SJSA1 (cell line): ENCODE measurements at places on chromosomes 3 and 15.

- no peak for DNase-seq
Measured at GRCh38 chr3:108511490-108511889, 1.1 kb upstream of the MYH15 start.

- no peak for DNase-seq
Measured at GRCh38 chr15:25773248-25773647, 89.9 kb downstream of the ATP10A start.

DNA sequence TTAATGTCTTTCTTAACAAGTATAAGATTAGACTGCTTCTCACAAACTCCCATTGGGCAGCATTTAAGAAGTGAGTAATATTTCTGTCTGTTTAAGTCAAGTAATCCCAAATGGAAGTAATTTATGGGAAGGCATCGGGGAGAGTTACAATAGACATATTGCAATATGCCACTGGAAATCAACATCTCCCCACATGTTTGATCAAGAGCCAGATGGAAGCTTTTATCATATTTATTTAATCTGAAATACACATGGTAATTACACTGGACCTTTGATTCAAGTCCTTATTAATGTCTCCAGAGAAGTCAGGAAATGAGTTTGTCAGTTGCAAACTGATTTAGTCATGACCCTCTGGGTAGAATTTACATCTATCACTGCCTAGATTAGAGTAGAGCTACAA is 943.8 kb downstream of the VGLL3 start:
- DNase-seq = no peak

GRCh38 chr3:28039829-28040228 is 201.6 kb upstream of the CMC1 start:
- no peak for DNase-seq

DNA sequence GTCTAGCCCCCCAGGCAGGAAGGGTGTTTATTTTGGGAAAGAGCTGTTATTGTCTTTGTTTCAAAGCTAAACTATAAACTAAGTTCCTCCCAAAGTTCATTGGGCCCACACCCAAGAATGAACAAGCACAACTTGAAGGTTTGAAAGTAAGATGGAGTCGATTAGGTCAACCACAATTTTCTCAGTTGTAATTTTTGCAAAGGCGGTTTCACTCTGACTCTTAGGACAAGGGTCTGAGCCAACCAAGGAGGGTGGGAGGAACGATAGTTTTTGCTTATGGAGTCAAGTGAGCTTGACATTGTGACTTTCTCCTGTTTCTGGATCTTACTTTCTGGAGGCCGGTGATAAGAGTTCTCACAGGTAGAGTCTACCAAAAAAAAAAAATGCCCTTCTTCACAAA is 5.8 kb upstream of the ZNF770 start:
- DNase-seq = no peak

DNA sequence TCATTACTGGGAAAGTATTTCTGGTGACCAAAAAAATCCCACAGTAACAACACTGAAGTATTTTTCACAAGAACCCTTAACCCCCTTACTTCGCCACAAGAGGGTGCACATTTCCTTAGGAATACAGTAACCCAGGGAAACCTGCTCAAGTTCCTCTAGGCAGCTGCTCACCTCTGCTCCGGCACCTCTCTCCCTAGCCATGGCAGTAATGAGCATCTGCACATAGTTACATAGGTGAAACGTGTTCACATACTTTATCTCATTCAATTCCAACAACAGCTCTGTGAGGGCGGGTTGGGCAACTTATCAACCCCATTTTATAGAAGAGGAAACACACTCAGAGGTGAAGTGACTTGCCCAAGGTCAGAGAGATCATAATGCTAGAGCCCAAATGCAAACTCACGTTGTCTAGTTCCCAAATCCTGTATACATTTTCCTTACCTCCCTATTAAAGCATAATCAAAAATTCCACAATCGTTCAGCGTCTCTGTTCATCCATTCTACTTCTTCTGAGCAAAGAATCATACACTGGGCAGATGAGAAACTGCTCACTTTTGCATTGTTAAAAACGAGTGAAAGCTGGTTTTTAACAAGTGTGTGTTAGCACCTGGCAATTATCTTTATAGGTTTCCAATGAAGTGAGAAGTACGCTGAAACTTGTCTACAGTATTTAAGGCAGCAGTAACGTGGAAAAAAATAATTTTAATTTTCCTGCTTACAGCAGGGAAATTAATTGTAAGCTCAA is 90.7 kb downstream of the IGF2BP2 start:
- peak; percentile 58 for DNase-seq

DNA sequence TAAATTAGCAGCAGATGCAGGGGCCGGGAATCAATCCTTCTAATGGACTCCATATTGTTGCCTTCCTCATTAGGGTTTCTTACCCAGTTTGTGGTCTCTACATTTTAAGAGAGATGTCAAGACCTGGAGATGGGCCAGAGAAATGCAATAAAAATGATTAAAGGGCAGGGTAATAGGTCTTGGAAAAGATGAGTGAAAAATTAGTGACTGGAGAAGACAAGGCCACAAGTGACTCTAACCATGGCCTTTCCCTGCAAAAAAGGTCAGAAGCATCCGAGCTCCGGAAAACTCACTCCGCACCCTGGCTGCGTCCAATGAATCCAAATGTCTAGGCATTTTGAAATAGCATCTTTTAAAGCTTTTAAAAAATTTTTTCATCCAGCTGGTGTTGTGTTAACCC is 152.8 kb downstream of the ARRDC4 start:
- DNase-seq = no peak

- no peak for DNase-seq
Measured at GRCh38 chr3:185532901-185533300, 19.5 kb downstream of the LIPH start.

DNA sequence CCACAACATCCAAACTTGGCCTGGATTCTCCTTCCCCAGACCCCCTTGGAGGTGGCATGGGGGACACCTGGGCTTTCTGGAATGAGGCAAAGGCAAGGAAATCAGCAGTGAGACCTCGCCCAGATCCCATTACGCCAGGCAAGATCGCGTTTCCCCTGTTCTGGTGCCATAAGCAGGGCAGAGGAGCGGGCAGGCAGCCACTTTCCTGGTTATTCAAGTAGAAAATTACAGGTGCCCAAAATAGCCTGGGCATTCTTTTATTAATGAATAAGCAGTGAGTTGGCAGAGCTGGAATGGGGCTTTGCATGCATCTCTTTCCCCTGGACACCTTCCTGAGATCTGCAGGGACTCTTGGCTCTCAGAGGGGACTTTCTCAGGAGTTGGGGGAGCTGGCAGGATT is 31.5 kb upstream of the FAM107A start:
- no peak for DNase-seq

DNA sequence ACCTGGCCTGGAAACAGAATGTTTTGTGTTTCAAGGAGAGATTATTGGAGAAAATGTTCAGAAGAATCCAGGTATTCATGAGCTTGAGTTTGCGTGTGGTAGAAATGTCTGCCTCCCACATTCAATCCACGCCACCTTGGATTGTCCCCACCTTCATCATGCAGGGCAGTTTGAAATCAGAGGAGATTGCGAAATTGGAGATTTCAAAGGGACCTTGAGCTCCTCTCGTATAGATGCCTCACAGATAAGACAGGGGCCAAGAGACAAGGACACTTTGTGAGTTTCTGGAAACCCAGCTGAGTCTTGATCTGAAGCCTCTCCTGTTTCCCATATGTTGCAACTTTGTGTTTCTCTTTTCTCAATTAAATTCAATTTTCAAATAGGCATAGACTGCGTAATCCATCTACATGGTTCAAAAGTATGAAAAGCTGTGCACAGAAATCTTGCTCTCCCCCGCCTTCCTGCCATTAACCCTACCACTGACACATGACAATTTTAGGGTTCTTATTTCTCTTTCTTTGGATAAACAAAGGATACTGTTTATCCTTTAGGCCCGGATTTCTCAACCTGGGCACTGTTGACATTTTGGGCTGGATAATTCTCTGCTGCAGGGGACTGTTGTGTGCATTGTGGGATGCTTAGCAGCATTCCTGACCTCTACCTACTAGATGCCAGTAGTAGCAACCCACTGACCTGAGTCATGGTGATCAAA is 53.8 kb downstream of the CMTM8 start:
- no peak for DNase-seq

- DNase-seq = no peak
Measured at GRCh38 chr15:89364741-89365450, 30.3 kb upstream of the POLG start.

DNA sequence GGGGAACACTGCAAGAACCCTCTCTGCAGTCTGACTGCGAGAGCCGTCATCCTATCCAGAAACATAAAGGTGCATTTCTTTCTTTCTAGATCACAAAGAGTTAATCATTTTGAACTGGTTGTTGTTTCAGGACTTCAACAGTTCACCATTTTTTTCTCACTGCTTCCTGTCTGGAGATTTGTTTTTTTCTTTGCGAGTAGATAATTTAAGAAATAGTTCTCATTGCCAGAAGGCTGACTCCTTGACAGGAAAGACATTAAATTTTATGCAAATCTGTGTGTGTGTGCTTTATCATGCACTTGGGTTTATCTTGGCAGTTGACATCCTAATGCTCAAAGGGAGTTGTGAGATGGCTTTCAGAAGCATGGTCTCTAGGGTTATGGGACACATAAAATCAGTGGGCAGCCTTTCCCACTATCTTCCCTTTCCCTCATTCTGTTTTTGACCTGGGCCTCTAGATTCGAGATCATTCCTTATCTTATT is 123.5 kb upstream of the TBL1XR1 start:
- DNase-seq = no peak

DNA sequence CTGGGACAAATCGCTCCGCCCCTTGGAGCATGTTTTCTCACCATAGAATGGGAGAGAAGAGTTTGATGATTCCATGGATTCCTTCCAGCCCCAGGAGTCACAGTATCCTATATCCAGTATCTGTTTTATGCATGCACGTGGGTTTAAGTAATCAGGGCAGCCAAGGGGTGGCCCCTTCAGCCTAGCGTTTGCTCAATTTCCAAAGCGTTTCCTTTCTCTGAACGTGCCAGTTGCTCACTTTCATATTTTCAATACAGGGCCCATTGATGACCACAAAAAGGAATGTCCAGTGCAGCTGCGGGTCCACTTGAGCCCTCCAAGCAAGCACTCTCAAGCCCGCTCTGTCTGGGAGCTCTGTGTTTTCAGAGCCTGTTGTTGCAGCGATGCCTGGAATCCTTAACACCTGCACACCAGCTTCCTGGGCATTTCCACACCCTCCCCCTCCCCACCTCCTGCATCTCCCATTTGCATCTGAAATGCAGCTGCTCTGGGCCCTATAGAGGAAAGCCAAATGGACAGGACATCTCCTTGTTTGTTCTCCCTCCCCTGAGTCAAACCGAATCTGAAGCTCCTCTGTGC is 164.3 kb upstream of the LPP start:
- no peak for DNase-seq

DNA sequence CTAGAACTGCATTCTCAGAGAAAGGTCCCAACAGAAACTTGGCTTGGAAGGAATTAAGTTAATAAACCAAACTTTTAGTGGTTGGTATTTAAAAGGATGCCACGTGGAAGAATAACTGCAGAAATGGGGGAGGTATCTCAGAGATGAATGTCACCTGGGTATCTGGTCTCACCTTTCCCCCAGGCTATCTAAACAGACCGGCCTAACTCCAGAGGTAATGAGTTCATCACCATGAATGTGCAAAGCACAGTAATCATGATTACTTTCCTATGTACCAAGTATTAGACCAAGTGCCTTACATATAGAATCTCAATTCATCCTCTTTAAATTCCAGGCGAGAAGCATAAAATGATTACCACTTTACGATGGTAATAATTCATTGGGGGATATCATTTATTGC is 80.8 kb downstream of the FBN1 start:
- DNase-seq = no peak

- no peak for DNase-seq
Measured at GRCh38 chr15:34794590-34795206, 651 bp downstream of the ACTC1 start.

DNA sequence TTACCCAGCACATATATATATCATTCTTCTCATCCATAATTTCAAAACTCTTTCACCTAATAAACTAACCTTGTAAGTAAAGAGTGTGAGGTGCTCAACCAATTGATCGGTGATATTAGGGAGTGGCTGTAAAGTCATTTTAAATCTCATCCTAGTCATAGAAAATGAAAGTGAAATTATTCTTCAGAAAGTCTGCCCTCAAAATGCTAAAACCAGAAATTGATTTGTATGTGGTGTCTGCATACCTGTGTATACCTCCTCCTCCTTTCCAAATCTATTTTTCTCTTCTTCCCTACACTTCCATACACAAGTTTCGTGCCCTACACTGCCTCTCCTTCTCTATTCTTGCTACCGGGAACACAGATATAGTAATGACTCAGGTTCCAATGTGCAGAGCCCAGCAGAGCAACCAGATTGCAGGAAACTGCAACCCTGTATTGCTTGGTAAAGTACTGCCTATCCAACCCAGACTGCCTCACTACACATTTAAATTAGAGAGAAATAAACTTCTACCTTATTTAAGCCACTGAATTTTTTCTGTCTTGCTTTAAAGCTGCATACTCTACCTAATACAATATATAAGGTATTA is 7.4 kb upstream of the TBC1D5 start:
- no peak for DNase-seq

DNA sequence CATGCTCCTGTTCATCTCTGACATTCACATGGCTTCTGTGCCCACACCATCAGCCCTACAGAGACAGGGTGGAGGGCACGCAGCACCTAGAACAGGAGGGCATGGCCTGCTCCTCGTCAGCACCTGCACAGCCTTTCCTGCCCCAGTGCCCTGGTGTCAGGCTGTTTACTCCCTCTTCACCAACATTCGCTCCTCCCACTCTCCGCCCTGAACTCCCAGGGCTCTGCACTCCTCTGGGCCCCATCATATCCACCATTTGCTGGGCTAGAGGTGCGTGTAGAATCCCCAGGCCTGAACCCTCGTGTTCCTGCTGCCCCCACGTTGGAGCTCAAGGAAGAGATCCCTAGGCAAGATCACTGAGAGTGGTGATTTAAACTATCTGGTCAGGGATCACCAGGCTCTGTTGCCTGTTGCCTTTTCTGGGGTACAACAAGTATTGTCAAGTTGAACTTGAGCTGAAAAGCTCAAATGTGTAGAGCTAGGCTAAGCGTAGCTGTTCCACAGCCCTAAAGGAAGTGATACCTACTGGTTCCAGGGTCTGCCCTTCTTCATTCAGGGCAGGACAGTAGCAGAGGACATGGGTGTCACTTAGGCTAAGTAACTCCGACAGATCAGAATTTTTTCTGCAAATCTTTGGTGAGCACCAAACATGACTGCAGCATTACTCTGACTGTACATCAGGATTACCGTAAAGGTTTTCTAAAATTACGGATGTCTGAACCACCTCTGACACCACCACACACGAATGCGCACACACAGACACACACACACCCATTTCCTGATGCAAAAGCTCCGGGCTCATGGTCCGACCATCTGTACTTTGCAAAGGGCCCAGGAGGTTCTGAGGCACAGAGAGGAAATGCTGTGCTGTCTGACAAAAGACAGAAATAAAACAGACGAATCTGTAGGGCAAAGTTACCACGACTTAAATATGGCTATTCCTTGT is 43.7 kb upstream of the GNB5 start:
- no peak for DNase-seq
